ENCODE measurements at places on chromosomes 11 and 22.

- DNase-seq: peak; percentile 81
These were observed 6.7 kb upstream of the CCDC90B start for GRCh38 chr11:83292709-83293456.

DNA sequence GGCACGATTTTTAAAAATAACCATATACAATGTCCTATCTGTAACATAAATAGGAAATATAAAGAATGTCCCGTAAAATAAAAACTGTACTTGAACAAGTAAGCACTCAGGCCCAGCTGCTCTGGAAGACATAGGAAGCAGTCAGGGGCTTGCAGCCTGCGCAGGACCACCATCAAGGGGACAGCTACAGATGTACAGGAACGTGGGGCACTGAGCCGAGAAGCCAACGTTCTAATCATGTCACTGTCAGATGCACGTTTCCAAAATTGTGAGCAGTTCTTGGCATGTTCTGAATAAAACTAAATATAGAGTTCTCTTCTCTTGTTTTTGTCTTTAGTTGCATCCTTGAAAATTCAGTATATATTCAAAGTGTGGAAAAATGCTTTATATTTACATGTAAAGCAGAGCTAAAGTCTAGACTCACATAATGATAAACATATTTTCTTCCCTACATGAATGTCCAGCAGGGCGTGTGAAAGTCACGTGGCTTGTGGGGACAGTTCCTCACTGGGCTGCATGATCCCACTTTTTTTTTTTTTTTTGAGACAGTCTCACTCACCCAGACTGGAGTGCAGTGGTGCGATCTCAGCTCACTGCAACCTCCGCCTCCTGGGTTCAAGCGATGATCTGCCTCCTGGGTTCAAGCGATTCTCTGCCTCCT lies 28.4 kb upstream of the TSPAN18 start:
- no peak for DNase-seq

DNA sequence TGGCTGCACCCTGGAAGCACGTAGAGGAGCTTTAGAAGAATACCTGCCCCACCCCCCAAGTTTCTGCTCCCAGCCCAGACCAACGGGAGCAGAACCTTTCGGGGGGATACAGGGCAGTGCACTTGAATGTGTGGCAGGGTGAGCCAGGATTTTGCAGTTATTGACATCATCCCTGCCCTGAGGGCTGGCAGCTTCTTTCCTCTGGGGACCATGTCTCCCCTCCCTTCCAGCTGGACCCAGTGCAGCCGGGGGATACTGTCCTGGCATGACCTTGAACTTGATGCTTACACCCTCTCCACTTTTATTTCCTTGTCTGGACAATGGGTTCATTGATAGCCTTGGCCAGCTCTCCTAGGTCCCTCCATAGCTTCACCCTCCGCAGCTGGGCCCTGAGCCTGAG lies 4.1 kb upstream of the CABP7 start:
- DNase-seq: no peak

GRCh38 chr11:122676638-122677037 lies 21.1 kb downstream of the UBASH3B start:
- DNase-seq: no peak

GRCh38 chr11:116686866-116687265 lies 85.9 kb downstream of the BUD13 start:
- DNase-seq: no peak

DNA sequence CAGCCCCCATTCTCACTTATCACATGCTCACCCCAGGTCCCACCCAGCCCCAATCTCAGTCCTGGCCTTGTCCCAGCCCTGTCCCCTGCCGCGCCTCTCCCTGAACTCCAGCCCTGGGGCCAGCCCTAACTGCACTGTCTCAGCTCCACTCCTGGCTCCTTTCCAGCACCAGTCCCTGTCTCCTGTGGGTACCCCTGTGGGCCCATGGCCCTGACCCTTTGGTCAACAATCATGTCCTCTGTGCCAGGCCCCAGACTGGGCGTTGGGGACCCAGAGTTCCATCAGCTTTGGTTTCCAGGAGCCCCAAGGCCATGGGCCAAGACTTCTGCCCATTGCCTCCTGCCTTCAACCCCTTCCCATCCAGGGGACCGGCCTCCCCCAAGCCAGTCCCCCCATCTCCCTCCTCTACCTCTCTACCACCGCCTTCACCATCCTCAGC lies 757 bp downstream of the SPI1 start:
- DNase-seq: no peak

GRCh38 chr11:20627026-20627425 lies 27.6 kb downstream of the SLC6A5 start:
- no peak for DNase-seq

GRCh38 chr11:134612140-134613030 lies 200.3 kb upstream of the B3GAT1 start:
- no peak for DNase-seq

GRCh38 chr11:59097113-59097708 lies 9.8 kb upstream of the FAM111B start:
- peak; percentile 65 for DNase-seq

Data from astrocyte of the hippocampus (primary cell).